Osteoblast (primary cell): ENCODE measurements at places on chromosomes 13 and 19. TPM values are rescaled to one million over a fixed set of nuclear protein-coding genes. Genes with fewer than 3 reads are reported as not detected.

LENG1 gene
- total RNA-seq = 4.7 and 5.3 TPM in 2 replicates

GRCh38 chr13:52412128-52412527 is 6.2 kb upstream of the THSD1 start:
- DNase-seq = no peak

DNA sequence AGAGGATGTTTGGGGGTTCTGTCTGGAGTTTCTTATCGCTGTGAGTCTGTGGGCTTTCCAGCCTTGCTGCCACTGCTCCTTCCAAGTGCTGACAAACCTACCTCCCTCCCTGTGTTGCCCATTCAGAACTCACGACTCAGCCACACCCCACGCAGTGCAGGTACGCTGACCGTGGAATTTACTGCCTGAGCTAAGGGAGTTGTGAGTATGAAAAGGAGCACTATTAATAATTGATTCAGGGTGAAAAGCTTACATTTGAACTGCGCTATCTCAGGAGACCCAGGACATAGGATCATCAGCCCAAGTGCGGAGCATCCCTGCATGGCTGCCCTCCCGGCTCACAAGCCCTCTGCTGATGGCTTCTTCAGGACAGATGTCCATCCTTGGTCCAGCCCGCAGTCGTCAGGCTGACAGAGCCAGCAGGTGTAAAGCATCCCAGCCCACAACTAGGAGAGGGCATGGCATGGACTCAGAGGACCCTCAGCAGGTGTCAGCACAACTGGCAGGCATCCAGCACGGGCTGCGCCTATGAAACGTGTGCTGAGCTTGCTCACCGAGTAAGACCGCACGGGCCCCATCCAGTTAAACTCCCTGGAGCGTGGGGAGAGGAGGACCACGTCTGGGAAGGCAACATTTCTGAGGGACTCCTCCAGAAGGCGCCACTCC is 244.0 kb downstream of the COL4A1 start:
- DNase-seq = no peak

GRCh38 chr13:26811581-26811980 is 51.0 kb upstream of the GPR12 start:
- no peak for DNase-seq
